Stimulated activated CD4-positive, alpha-beta T cell treated with anti-CD3 and anti-CD28 coated beads, Interleukin-1b, Interleukin-23, amount 100 ng/mL, for 1 hour (primary cell): ENCODE measurements at places on chromosomes 1 and 21.

- DNase-seq, result no peak
Measured at GRCh38 chr1:222285526-222285925, 262.4 kb downstream of the HHIPL2 start.

DNA sequence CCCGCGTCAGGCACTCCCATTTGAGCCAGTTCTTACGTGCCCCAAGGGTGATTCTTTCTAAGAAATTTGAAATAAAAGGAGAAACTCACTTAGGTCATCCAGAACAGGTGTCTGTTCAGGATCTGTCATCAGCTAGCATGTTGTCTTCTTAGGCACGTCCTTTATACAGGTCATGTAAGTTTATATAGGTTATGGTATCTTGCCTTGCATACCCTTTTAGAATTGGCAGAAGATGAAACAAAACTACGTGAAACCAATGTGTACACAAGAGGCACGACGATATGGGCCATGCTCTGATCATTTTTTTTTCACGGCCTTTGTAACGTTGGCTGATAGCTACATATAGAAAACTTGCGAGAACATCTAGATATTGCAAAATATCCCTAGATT is 579 bp upstream of the GTF2B start:
- no peak for DNase-seq

GRCh38 chr1:59342801-59343575 is 46.1 kb downstream of the FGGY start:
- no peak for DNase-seq

- DNase-seq, result peak; percentile 44
Measured at GRCh38 chr1:40951943-40952743, 27.4 kb upstream of the CTPS1 start.

DNA sequence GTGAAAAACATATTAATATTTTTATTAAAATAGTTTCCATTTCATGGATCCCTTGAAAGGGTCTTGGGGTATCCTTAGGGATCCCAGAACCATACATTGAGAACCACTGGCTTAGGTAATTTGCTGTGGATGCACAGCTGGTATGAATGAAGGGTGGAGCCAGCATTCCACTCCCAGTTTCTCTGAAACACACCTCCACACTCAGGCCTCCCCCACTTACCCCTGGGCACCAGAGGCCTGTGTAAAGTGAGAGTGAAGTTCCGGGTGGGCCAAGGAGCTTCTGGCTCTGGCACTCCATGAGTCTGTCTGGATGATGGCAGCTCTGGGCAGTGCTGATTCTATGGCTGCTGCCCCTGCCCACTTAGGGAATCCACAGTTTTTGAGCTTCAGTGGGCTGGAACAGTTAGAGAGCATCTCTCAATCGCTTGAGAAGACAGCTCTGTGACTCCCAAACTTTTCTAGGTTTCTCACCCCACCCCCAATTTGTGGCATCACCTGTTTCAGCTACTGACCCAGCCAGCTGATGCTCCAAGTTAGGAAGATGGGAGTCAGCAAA is 57.8 kb upstream of the CD1D start:
- no peak for DNase-seq

DNA sequence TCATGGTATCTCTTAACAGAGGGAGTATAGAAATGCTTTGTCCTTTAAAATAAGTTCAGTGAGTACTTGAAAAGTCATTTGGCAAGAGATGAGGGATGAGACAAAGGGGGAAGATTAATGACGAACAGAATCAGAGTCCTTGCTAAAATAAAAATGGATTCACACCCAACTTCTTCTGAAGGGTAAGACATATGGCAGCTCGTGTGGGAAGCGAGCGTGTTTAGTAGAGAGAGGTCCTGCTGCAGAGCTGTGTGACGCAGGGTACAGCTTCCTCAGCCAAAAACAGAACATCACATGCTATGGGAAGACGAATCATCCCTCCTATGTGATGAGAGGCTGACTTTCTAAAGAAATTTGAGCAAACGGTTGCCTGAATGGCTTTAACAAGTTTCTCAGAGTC is 158.5 kb upstream of the LMO4 start:
- DNase-seq, result no peak

- no peak for DNase-seq
Measured at GRCh38 chr21:44880405-44881197, 7.1 kb upstream of the PTTG1IP start.

- no peak for DNase-seq
Measured at GRCh38 chr1:167812972-167813371, 91.2 kb downstream of the MPZL1 start.

DNA sequence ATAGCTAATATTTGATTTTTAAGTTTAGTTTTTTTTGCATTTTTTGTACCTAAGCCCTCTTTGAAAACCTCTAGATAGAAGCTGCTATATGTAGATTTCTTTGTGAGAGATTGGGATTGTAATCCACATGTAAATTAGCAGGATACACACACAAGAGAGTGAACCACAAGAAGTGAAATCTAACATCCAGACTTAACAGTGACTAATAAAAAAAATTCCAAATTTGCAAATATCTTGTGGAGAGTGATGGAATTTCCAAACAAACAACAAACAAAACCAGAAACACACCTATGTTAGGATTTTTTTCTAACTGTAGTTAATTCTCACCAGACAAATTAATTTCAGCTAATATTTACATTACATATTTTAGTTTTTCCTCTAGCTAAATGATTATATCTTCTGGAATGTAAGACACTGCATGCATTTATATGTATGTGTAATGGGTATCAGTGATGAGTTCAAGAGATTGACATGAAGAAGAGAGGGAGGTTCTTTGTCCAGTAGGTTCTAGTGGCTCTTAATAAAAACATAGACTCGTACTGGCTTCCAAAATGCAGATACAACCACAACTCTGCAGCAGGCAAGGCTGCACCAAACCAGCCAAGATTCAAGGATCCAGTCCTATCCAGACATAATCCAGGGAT is 12.8 kb downstream of the CLDN17 start:
- DNase-seq, result no peak

- no peak for DNase-seq
Measured at GRCh38 chr1:113780374-113781146, 21.3 kb upstream of the PHTF1 start.

GRCh38 chr1:51622455-51622913 is 5.6 kb downstream of the OSBPL9 start:
- DNase-seq, result no peak

DNA sequence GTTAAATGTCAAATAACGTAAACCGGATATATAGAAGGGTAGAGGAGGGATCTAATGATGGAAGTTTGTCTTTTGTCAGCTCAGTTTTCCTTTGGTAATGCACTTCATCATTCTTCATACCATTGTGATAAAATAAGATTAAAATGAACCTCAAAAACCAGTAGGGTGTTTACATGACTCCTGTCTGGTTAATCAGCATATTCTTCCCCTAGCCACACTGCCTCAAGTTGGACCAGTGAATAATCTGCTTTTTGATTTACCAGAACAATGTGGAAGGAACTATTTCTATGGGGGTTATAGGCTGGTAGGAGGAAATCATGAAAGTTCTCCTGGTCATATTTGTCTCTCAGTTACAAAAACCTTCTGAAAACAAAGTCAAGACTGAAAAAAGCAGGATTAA is 634.7 kb downstream of the NCAM2 start:
- no peak for DNase-seq

DNA sequence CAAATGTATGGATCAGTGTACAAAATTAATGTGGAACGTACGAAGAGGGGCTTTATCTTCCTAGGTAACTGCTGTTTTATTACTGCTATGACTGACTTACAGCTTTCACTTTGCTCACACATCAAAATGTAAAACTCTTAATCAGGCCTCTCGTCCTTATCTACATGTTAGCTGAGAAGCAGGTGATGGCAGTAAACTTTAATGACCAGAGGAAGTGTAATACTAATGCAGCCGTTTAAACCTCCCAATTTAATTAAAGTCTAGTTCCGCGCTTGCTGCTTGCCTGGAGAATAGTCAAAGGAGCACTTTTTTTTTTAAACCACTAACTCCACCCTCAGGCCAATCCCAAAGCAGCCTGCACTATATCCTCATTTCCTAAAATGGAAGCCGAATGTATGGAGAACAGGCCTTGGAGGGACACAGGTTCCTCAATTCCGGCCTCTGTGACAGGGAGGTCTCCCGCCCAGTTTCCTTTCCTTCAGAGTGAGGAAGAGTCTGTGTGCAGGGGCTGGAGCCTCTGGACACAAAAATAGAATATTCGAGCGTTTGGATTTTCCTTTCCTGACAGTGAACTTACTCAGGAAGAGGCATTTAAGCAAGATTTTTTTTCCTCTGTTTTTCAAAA is 36.7 kb upstream of the RASAL2 start:
- DNase-seq, result no peak

- DNase-seq, result no peak
Measured at GRCh38 chr1:120133228-120133927, 42.9 kb downstream of the SEC22B start.

- DNase-seq, result no peak
Measured at GRCh38 chr1:226877669-226878068, 7.3 kb downstream of the PSEN2 start.

DNA sequence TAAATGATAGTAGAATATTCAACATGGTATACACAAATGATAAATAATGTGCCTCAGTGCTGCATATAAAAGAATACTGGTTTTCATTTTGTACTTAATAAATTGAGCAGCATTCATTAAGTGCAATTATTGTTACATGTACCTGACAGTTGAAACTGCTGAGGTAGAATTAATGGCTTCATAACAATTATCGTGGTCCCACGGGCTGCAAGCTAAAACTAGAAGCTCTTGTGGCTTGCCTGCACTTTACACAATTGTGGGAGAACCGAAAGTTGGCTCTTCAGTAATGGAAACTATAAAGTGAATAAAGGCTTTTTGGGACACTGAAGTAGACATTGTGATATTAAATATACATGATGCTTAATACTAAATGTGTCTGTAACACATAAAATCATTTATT is 23.2 kb downstream of the INSL5 start:
- DNase-seq, result no peak

- DNase-seq, result no peak
Measured at GRCh38 chr1:86082183-86082582, 74.4 kb downstream of the COL24A1 start.

DNA sequence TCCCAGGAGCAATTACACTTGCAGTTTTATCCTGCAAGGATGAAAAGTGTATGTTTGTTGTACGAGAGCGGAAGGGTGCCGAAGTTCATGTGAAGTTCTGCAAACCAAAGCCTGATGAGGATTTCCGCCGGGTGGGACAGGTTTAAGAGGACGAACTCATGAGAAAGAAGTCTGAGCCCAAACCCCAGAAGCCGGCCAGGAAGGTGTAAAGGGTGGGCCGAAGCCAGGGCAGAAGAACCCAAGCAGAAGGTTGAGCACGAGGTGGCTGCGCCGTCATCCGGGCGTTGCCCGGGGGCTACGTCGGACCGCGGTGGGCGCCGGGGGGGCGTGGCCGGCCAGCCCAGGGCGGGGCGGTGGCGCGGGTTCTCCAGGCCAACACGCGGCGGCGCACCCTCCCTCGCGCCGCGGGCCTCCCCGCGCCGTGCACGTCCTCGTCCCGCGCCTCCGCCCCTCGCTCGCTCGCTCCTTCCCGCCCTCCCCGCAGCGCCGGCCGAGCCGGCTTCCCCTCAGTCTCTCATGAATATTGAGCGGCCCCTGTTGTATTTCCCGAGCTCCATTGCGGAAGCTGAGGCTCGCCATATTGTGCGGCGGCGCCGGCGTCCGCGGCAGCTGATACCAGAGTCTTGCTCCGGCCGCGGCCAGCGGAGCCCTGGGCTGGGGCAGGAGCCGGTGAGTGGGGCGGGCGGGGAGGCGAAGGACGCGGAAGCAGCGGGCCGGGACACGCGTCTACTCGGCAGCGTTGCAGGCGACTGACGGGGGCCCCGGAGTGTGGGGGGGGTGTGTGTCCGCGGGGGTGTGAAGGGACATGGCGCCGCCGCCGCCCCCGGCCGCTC is at the start of gene RNF2:
Gene RNF2 (plus strand): TSS at position 578 of the 833 bp plus-strand sequence. CDS start 41,996 bp downstream, outside the sequence.
- DNase-seq, result peak; percentile 63

DNA sequence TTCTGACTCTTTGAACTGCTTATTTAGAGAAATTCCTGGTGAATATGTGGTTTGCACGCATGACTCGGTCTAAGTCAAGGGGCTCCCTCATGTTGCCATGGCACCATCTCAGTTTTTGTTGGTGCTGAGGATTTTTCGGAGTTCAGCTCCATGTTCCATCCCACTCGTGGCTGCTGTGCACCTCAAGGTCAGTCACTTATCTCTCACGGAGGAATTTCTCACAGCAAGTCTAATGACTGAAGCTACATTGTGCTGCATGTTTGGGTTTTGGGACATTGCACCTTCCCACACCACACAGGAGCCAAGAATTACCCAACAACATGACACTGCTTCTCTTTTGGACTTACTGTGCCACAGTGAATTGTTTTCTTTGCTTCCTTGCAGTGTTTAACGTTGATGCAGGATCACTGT is 269.9 kb downstream of the NCAM2 start:
- no peak for DNase-seq

DNA sequence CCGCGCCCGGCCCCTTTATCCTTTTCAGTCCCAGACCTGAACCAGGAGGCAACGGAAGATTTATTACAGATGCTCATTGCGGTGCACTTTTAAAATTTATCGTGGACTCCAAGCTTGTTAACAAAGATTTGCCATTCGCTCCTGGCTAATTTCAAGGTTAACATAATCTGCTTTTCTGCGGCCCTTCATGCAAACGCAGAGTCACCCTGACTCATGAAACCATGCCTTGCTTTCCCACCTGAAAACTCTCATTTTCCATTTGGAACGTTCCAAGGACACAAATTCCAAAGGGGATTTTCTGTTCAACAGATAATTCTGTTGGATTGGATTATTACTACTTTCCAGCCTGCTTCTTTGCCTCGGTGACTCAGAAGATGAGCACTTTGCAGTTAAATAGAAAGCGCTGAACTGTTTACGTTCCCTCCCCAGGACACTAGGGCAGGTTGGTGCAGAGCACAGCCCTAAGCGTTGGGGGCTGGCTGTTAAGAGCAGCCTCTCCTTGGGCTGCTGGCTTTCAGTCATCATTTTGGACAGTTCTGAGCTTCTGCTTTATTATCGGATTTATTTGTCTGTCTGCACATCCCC is 51.1 kb downstream of the CD247 start:
- no peak for DNase-seq

- DNase-seq, result no peak
Measured at GRCh38 chr1:111221633-111222291, 5.8 kb upstream of the CHI3L2 start.

DNA sequence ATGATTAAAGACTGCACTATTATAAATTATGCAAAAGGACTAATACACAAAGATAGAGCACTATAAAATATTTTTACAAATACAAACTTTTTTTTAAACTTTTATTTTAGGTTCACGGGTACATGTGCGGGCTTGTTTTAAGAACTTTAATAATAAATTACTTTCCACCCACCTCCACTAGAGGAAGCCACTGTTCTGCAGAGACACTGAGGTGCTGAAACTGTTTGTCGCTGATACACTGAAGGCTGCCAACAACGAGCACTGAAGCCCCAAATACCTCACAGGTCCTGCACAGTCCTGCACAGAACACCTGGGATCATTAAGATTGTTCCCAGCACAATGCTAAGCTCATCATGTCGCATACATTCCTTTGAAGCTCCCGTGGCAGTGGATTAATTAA is 19.9 kb downstream of the COA6 start:
- DNase-seq, result no peak
